Lung microvascular endothelial cell (primary cell): ENCODE measurements at places on chromosomes 6 and 20. TPM values are rescaled to one million over a fixed set of nuclear protein-coding genes. Genes with fewer than 3 reads are reported as not detected.

Gene CCN6
- not detected in 2 replicates for total RNA-seq

Gene CYP39A1
- under 0.01 and 0.60 TPM in 2 replicates for total RNA-seq

Gene PI3
- total RNA-seq = not detected in 2 replicates

Gene BMP5
- total RNA-seq = not detected in 2 replicates

Gene SLC17A3
- not detected in 2 replicates for total RNA-seq

Gene RCAN2
- under 0.01 TPM in 1 of 2 replicates, not detected in the other for total RNA-seq

Gene TRERF1
- total RNA-seq = not detected in 2 replicates

Gene SCRT2
- not detected in 2 replicates for total RNA-seq

Gene SIRPD
- not detected in 2 replicates for total RNA-seq

Gene KHDC1L
- total RNA-seq = not detected in 2 replicates

Gene GHRH
- total RNA-seq = not detected in 2 replicates

Gene PLG
- total RNA-seq = not detected in 2 replicates

Gene TRAPPC3L
- total RNA-seq = under 0.01 TPM in 1 of 2 replicates, not detected in the other

GRCh38 chr6:105359419-105360370 lies 43.2 kb downstream of the PREP start:
- DNase-seq = peak; percentile 75

GRCh38 chr6:44047179-44047546 lies 80.1 kb downstream of the MRPL14 start:
- no peak for DNase-seq

- no peak for DNase-seq
Observed at GRCh38 chr6:166343150-166343487, 774 bp upstream of the SFT2D1 start.

GRCh38 chr6:137471986-137472385 lies 22.2 kb downstream of the OLIG3 start:
- no peak for DNase-seq

GRCh38 chr6:138882369-138883017 lies 86.6 kb downstream of the ECT2L start:
- DNase-seq = no peak

DNA sequence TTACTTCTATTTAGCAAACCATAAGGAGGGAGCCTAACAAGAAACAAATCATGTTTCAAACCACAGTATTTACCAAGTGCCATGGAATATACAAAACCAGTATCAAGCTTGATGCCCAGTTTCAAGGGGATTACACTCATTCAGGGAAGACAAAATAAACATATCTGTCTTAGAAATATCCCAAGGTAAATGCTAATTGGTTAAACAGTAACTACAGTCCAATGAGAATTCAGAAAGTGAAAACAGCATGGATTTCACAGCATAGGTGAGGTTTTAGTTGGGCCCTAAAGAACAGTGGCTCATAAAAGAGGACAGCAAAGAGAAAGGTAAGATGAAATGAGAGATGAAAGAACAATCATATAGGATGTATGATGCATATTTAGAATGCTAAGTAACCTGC lies 110.3 kb downstream of the CHD6 start:
- DNase-seq = no peak

GRCh38 chr20:53774461-53775203 lies 181.0 kb upstream of the ZNF217 start:
- peak; percentile 40 for DNase-seq

DNA sequence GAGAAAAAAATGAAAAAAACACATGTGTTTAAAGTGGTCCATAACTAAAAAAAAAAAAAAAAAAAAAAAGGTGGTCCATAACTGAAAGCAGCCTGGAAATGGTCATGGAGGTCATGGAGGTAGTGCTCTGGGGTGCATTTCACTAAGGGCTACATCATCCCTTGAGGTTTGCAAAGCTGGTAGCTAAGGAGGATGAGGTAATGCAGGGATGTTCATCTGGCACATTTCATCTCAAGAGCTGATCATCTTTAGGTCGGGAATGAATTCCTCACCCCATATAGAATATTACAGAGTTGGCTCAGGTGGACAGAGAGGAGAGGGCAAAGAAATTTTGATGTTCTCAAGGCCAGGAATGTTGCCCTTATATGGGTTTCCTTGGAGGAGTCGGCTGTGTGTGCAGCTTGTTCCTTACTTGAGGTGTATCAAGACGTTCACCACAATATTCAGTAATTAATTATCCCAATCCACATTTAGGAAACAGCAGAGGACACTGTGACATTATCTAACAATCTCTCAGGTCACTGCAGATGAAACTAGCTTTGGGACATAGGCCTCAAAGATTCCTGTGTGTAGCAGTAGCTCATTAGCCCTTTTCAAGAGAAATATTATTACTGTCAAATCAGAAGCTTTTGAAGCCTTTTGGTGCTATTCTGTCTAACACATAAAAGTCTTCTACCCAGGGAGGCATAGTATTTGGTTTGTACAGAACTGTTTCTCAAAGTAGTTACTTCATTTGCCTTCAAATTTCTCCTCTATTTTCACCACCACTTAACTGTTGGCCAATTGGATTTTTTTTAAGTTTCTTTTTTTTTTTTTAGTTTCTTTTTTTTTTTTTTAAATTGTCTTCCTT lies 46.8 kb downstream of the CYP24A1 start:
- no peak for DNase-seq

DNA sequence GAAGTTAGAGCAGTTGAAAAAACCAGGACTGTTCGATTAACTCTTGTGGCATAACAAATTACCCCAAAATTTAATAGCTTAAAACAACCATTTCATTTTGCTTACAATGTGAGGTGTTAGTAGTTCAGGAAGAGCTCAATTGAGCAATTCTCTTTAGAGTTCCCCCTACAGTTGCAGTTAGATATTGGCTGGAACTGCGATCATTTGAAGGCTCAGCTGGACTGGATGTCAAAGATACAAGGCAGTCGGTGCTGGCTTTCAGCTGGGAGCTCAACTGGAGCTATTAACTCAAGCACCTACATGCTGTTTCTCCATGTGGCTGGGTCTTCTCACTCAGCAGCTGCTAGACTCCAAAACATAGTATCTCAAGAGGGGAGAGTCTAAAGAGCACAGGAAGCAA lies 96.0 kb upstream of the LOC128125822 start:
- no peak for DNase-seq

DNA sequence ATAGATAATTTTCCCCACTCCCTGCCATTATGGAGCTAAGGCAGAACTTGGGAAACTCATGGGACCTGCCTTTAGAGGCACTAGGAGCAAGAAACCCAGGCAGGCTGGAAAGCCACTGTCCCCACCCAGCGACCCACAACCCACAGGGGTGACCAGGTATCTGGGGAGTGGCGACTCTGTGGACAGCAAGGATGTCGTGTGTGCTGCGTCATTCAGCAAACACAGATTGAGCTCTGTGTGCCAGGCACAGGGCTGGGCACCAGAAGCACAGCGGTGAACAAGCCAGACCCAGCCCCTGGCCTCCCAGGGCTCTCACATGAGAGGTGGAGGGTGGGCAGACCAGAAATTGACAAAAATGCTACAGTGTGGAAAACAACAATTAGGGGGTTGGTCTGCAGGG lies 27.7 kb downstream of the DLGAP4 start:
- no peak for DNase-seq

DNA sequence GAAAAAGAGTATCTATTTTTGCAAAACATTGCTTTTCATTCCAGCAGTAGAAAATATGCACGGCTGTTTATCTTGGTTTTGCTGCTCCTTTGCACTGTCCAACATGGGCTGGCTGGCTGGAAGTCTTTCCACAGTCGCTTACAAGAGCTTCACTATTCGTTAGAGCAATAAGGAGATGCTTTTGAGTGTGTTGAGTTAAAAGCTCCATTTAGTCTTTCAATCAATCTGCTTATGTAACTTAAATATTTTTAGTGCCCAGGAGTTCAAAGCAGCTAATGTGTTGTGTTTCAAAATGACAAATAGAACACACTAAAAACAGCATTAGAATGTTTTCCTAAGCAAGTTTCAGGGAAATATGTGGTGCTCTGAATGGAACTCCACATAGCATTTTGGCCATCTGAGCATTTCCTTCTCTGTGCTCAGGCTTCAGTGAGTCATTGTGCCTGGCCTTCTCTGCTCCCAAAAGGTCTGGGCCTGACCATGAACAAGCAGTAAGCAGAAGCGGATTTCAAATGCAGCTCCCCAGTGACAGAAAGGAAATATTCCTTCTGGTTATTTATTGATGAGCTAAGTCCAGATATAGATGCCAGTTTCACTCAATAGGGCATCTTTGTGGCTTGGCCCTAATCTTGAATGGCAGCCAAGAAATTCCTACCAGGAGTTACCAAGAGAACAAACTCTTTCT lies 580.3 kb downstream of the TENT5A start:
- DNase-seq = no peak

GRCh38 chr6:92849636-92850035 lies 569.7 kb downstream of the EPHA7 start:
- no peak for DNase-seq

DNA sequence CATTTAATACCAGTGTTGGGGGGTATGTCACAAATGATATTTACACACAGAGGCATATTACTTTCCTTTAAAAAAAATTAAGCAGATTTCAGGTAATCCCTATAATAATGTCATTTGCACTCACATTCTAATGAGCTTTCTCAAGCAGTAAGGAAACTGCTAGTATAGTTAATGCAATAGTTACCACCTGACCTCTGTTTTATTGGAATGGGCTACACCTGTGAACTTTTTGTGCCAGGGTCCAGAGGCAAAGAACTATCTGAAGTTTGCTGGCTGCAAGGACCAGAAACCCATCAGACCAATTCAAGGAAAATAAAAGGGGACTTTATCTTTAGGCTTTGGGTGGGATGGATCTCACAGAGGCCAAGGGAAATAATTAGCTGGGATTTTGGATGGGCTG lies 2.9 kb upstream of the ZHX3 start:
- DNase-seq = no peak

- no peak for DNase-seq
Observed at GRCh38 chr6:112821476-112821875, 474.3 kb downstream of the RFPL4B start.

- peak; percentile 76 for DNase-seq
Observed at GRCh38 chr6:127342946-127343808, at the start of gene ECHDC1. Gene ECHDC1, minus strand, starts transcription at chr6:127343609. Its CDS starts 12,581 bp downstream, at chr6:127331028.

- no peak for DNase-seq
Observed at GRCh38 chr6:15027472-15027871, 218.4 kb upstream of the JARID2 start.

- no peak for DNase-seq
Observed at GRCh38 chr20:22088882-22089281, 383.4 kb downstream of the PAX1 start.

DNA sequence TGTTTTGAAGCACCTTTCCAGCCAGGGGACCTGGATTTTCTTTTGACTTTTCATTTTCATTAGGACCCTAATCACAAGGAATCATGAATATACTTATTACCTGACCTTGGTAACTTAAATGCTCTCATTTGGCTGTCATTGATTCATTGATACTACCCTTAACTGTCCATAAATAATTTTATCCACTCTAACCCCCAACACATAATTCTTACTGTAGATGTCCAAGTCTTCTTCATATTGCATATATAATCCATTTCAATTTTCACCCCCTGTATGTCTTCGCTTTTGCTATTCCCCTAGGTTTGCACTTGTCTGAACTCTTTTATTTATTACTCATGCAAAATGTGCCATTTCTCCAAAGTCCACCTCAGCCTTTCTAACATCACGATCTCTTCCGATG lies 602.9 kb downstream of the MMUT start:
- no peak for DNase-seq

DNA sequence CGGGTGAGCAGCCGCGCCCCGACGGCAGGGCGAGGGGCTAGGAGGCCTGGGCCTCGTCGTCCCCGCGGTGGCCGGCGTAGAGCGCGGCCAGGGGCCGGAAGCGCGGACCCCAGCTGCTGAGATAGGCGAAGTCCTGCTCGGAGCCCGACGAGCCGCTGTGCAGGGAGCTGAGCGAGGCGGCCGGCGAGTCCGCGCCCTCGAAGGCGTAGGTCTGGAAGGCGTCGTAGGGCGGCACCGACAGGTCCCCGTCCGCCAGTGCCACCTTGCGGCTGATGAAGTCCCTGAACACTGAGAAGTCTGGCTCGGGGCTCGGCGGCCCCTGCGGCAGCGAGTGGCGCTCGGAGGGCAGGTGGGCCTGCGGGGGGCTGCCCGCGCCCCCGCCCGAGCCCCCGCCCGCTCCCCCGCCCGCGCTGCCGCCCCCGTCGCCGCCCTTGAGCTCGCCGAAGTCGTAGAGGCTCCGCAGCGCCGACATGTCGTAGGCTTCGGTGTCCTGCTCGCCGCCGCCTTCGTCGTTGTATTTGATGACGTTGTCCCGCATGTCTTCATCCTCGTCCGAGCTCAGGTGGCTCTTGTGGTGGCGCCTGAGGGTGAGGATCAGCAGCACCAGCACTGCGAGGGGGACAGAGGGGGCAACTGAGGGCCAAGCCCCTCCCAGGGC lies 56.5 kb downstream of the CD40 start:
- peak; percentile 66 for DNase-seq

DNA sequence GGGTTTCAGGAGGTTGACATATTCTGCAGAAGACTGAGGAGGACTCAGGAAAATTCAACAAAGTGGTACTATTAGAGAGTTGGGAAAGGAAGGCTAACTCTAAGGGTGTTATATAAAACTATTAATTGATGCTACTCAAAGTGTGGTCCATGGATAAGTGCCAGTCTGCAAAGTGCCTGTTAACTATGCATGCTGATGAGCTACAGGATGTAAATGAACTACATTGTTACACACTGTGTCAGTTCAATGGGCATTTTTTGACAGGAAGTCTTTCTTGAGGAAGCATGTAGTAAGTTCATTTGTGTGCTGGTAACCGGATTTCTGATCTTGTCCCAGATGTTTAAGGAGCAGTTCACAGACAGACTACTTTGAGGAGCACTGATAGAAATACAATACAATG lies 75.6 kb downstream of the KLHL32 start:
- no peak for DNase-seq

DNA sequence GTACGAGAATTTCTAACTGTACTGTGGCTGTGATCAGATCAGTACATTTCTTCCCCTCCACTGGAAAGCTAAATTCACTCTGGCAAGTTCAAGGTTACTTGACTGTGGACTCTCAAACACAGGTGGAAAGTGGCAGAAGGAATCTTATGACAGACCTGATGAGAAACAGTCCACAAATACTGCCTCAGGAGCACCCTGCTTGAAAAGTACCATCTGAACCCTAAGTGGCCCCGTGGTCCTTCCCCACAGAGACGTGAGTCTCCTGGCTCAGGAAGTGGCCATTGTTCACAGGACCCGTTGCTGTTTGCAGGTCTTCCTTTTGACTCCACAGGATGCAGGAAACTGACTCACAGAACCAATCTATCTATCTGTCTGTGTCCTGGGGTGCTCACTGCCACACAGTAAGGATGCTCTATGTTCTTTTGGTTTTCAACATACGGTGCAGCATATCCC lies 47.5 kb upstream of the NHSL1 start:
- peak; percentile 98 for DNase-seq

GRCh38 chr20:51463998-51464397 lies 78.5 kb downstream of the NFATC2 start:
- no peak for DNase-seq

GRCh38 chr6:165854061-165854862 lies 191.2 kb upstream of the PDE10A start:
- no peak for DNase-seq

GRCh38 chr6:10535193-10535592 lies 14.0 kb downstream of the GCNT2 start:
- DNase-seq = no peak

GRCh38 chr6:6820641-6821238 lies 232.2 kb downstream of the LY86 start:
- peak; percentile 43 for DNase-seq

- DNase-seq = no peak
Observed at GRCh38 chr6:159462431-159462830, 230.6 kb downstream of the SOD2 start.

- peak; percentile 51 for DNase-seq
Observed at GRCh38 chr6:45504947-45505346, 127.2 kb upstream of the SUPT3H start.

GRCh38 chr6:106540907-106541306 lies 88.4 kb downstream of the RTN4IP1 start:
- no peak for DNase-seq

- DNase-seq = no peak
Observed at GRCh38 chr6:100349366-100349765, 115.4 kb downstream of the SIM1 start.
